CD4-positive, alpha-beta T cell treated with Interleukin-12 subunit alpha and Interleukin-12 subunit beta, for 1 hour (primary cell): ENCODE measurements at places on chromosomes 2 and 18.

GRCh38 chr18:43757273-43757672 lies 480.0 kb upstream of the SYT4 start:
- no peak for DNase-seq

GRCh38 chr18:79529296-79529695 lies 133.6 kb downstream of the NFATC1 start:
- no peak for DNase-seq

DNA sequence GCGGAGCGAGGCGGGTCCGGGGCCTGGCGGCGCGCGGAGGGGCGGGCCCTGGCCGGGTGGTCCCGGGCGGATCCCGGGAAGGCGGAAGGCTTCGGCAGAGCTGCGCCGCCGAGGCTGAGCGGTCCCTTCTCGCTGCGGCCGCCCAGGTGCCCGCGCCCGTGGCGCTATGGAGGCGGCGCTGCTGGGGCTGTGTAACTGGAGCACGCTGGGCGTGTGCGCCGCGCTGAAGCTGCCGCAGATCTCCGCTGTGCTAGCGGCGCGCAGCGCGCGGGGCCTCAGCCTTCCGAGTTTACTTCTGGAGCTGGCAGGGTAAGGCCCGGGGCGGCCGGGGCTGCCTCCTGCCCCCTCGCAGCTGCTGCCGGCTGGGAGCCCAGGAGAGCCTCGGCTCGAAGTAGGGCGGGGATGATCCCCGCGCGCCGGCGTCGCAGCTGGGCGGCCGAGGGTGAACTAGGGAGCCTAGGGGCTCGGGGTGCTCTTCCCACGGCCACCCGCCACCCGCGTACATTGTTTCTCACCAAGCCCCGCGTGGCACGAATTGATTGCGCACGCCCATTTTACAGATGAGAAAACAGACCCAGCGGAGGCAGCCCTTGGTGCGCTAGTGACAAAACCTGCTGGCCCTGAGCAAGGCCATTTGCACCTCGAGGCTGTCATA lies at the start of gene SLC66A3:
Gene SLC66A3, plus strand, starts transcription at position 87 of the 655 bp plus-strand sequence. Its CDS starts 80 bp downstream, at position 167.
- no peak for DNase-seq

DNA sequence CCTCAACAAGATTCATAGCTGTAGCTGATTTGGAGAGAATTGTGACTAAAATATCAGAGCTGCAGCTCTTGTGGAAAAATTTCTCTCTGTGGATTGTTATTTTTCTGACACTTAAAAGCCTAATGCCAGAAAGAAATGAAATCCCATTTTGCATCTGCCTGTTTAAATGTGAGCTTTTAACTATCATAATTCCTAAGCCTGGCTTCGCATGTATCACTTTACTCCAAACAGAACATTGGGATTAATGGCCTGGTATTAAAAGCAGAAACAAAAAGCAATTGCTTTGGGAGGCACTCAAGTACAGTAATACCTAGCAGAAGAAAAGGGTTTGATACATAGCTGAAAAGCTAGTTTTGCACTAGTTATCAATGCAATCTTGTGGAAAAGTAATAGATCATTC lies 164.2 kb upstream of the FSHR start:
- no peak for DNase-seq

DNA sequence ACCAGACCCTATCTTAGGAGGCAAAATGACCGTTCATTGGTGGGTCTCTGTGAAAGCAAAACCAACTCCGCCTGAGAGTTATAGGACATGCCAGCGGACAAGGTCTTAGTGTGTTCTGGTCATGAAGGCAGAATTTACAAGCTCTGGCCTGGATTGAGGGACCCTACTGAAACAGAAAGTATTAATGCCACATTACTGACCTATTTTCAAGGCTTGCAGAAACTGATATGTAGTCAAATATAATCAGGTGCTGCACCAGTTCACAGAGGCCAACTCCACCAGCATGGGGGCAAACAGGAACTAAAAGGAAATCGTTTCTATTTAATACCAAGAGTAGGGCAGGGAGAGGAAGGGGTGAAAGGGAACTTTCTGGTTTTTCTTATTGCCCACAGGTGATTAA lies 19.7 kb downstream of the TYMS start:
- no peak for DNase-seq

DNA sequence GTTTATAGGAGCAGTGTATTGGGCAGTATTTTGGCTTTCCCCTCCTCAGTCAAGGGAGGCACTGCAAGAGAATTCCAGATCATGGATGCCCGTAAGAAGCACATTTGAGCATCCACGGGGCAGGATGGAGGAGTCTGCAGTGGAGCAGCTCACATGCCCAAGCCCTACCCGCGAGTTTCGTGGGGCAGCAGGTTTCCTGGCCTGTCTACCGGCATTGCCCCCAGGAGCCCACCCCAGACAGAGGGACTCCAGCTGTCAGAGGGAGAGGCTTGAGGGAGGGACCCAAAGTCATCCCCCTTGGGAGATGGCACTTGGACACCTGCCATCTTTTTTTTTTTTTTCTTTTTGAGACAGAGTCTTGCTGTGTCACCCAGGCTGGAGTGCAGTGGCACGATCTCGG lies 31.3 kb downstream of the TMEM177 start:
- DNase-seq: no peak

- no peak for DNase-seq
Measured at GRCh38 chr2:211766689-211767088, 771.9 kb downstream of the ERBB4 start.

DNA sequence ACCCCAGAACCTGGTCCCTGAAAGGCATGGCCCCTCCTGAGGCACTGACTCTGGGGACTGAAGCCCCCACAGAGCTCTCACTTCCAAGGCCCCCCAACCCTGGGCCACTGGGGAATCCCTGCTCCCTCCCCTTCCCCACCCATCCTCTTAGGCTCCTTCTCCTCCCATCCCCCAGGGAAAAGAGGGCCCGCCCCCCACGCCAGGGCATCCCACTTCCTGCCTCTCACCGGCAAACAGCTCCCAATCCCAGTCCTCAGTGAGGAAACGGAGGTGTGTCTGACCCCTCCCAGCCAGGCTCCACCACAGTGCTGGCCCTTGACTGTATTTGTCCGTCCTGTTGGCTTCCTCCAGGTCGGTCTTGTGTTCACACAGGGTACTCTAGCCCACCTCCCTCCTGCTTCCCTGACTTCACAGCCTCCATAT lies 35.0 kb upstream of the PTMA start:
- DNase-seq: no peak

- no peak for DNase-seq
Measured at GRCh38 chr2:226694149-226694548, 105.5 kb downstream of the IRS1 start.

- DNase-seq: no peak
Measured at GRCh38 chr2:99490623-99491461, 1.0 kb upstream of the REV1 start.

GRCh38 chr18:9724797-9725585 lies 16.9 kb downstream of the RAB31 start:
- no peak for DNase-seq

GRCh38 chr18:56983275-56983992 lies 163.5 kb upstream of the BOD1L2 start:
- DNase-seq: no peak

- DNase-seq: peak; percentile 37
Measured at GRCh38 chr2:168490015-168490874, 34.2 kb downstream of the CERS6 start.

DNA sequence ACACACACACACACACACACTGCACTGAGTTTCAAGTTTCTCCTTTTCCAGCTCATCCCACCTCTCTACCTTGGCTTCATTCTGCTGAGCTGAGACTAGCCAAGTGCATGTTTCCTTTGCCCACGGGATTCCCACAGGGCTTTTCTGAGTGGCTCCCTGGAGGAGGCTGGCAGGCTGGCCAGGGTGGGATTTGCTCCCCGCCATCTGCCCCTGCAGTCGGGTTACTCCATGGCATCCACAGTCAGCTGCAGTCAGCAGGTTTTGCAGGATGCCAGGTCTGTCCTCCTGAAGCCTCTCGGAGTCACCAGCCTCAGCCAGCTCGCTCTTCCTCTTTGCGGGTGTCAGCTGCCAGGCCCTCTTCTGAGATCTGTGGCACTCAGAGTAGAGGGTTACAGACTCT lies 783.7 kb upstream of the SOX11 start:
- no peak for DNase-seq

- DNase-seq: peak; percentile 72
Measured at GRCh38 chr2:101328474-101329007, 20.0 kb upstream of the RNF149 start.

GRCh38 chr2:176390276-176391147 lies 121.3 kb downstream of the MTX2 start:
- no peak for DNase-seq

- DNase-seq: no peak
Measured at GRCh38 chr2:65393743-65394422, 38.5 kb downstream of the SPRED2 start.

DNA sequence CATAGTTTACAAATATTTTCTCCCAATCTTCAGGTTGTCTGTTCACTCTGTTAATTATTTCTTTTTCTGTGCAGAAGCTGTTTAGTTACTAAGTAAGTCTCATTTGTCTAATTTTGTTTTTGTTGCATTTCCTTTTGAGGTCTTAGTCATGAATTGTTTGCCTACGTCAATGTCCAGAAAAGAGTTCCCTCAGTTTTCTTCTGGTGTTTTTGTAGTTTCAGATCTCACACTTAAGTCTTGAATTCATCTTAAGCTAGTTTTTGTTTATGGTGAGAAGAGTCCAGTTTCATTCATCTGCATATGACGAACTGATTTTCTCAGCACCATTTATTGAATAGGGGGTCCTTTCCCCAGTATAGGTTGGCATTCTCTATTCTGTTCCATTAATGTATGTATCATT lies 1252.2 kb upstream of the TMEFF2 start:
- no peak for DNase-seq

- peak; percentile 17 for DNase-seq
Measured at GRCh38 chr2:39379643-39380524, 57.2 kb downstream of the MAP4K3 start.

GRCh38 chr2:202278944-202279343 lies 13.4 kb downstream of the NOP58 start:
- peak; percentile 16 for DNase-seq

DNA sequence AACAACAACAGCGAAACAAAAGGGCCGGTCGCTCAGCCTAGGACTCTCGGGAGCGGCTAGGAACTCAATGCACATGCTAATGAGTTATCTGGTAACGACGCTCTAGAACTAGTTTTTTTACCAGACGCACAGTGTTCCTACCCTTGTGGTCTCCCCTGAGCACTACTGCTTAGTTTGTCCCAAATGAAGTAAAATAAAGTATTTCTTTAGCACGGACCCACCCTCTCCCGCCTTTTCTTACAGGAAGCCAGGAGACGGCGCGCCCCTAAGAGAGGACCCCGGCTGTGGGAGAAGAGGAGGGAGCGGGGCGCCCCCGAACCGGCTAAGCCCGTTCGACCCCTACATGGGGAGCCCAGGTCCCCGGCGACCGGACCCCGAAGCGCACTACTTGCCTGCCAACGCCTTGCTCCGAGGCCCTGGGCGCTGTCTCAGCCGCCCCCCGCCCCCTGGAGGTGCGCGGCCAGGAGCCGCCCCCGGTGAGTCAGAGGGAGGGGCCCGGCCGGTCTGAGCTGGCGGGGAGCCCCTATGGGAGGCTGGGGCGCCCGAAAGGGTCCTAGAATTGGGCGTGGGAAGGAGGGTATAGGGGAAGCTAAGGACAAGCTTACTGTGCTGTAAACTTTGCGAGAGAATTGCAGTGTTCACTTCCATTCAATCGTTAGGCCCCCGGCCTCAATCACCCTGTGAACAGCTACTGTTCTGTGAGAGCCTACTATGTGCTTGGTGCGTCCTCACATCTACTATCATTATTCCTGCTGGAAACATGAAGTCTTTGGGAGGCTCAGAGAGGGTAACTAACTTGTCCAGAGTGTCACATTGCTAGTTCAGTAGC lies 3.6 kb upstream of the CAPG start:
- no peak for DNase-seq

- no peak for DNase-seq
Measured at GRCh38 chr18:7921938-7922587, 354.9 kb downstream of the PTPRM start.

- no peak for DNase-seq
Measured at GRCh38 chr18:39990540-39990939, 1964.5 kb upstream of the PIK3C3 start.

- DNase-seq: no peak
Measured at GRCh38 chr2:101087638-101088037, 63.5 kb downstream of the TBC1D8 start.

DNA sequence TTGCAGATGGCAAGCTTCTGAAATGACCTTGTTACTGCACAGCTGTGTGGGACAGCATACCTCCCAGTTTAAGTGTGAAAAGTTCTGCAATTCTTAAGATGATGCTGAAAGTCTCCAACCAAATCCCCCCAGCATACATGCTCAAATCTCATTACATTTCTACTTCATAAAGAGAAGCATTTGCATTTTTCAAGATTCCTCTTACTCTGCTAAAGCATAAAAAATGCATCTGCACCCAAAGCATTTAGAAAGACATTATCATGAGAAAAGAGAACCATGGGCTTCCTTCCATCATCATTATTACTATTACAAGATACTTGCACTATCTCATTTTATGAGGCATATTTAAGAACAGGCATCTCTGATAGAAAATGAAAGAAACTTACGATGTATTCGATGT lies 236.9 kb upstream of the REV1 start:
- DNase-seq: no peak

GRCh38 chr2:195683174-195683573 lies 26.1 kb downstream of the SLC39A10 start:
- no peak for DNase-seq

GRCh38 chr2:171095014-171095582 lies 65.6 kb downstream of the TLK1 start:
- DNase-seq: no peak

DNA sequence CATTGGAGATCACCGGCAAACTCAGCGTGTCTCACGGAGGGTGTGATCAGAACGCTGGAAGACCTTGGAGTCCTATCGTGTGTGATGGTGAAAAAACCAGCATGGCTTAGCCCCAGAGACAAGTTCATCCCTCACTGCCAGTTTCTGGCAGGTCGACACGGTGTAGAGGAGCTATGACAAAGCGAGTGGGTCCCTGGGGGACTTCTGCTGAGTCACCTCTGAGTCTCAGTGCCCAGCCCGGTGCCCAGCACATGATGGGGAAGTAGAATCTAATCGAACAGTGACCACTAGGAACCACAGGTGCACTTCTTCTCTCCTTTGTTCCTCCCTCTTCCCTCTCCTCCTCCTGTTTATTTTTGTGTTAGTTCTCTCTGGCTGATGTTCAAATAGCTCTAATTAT lies 45.9 kb upstream of the KCNF1 start:
- no peak for DNase-seq

- DNase-seq: no peak
Measured at GRCh38 chr2:101609433-101609832, 88.1 kb upstream of the MAP4K4 start.

GRCh38 chr2:220555961-220556630 lies 928.7 kb downstream of the SLC4A3 start:
- no peak for DNase-seq

DNA sequence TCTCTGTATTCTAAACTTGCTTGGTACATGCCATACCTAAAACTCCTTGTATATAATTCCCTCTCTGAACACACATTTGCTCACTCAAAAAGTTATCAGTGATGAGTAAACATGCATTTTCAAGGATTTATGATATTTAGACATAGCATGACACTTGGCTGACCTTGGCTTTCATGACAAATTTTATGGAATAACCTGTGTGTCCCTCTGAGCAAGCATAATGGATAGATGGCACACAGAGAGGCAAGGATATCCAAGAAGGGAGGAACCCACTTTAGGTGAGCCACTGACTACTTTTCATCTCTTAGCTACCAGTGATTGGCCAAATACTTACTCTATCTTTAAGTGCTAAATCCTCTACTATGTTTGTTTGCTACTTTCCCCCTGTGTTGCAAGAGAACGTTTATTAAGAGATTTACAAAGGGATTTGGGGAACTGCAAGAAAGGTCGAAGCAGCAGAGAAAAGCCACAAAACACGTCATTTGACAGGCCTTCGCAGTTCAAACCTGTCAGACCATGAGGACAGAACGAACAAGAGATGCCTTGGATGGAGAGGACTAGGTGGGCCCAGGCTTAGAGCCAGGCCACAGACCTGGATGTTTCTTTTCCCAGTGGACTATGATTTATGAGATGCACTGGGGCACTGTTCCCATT lies 379.9 kb downstream of the NBAS start:
- DNase-seq: no peak
